ENCODE measurements at places on chromosomes 13 and 19. TPM values are rescaled to one million over a fixed set of nuclear protein-coding genes. Genes with fewer than 3 reads are reported as not detected.

- no peak for DNase-seq
Measured at GRCh38 chr13:79869326-79869725, 388.4 kb downstream of the NDFIP2 start.

DNA sequence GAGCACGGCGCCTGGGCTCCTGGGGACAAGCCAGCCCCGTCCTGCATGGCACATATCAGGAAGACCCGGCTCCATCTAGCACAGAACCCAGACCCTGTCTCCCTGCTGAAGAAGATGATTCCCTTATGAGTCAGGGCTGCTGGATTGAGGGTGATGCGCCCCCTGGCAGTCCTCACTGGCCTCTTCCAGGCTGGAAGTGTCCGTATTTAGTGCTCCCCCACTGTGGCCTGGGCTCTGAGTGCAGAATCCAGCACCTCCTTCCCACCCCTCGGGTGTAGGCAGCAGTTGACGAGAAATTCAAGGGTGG lies 14.9 kb downstream of the COMP start:
- DNase-seq: no peak

GRCh38 chr13:110230661-110231347 lies 76.2 kb downstream of the COL4A1 start:
- DNase-seq: no peak

The RYR1 gene
- total RNA-seq: 0.74 TPM

DNA sequence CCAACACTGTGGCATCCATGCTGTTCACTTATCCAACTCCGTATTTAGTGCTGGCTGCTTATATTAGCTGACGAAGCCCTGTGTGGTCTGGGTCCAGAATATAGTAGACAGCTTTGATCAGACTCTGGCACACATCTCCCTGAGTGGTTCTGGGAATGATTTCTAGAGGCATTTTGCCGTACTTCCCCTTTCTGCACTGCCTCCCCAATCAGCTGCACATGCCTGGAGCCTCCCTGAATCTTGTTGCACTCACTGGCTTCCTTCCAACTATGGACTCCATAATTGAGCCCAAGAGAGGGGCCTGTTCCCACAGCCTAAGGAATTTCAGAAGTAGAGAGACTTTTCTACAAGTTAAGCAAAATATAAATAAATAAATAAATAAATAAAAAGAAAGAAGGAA lies 30.4 kb upstream of the PCDH8 start:
- DNase-seq: no peak

DNA sequence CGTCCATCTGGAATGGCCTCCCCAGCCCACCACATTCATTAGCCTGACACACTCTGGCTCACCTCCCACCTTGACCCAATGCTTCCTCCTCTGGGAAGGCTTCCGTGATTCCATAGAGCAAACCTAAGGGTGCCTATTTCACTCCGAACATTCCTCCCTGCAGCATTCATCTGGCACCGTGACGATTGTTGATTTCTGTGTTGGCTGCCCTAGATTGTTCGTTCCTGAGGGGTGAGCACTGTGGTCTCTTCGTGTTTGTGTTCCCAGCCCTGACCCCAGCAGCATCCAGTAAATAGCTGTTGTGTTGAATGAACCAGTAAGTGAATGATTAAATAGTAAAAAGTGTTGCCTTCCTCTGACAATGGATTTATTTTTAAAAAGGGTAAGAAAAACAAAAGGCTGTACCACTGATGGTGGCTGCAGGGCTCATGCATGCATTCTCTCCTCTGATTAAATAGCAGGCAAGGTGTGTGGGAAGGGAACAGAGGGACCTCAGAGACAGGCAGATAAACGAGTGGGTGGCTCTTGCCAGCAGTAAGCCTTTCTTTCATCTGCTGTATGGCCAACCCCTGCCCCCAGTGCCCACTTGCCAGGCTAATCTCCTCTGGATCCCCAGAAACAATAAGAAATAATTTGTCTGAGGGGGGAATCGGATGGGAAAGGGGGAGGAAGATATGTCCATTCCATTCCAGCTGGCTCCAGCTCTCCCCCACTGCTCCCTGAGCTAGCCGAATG lies 48.4 kb upstream of the CACNA1A start:
- DNase-seq: no peak

DNA sequence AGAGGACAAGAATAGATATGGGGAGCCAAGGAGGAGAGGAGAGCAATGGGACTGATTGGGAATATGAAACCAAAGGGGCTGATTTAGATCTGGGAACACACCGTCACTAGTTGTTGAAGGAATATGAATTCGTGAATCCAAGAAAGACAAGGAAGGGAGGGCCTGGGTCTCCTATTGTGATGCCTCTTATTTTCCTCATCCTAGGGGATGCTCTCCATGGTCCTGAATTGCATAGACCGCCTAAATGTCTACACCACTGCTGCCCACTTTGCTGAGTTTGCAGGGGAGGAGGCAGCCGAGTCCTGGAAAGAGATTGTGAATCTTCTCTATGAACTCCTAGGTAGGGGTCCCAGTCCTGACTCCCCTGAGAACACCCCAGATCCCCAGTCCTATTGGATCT lies 21.5 kb downstream of the RYR1 start:
- no peak for DNase-seq

DNA sequence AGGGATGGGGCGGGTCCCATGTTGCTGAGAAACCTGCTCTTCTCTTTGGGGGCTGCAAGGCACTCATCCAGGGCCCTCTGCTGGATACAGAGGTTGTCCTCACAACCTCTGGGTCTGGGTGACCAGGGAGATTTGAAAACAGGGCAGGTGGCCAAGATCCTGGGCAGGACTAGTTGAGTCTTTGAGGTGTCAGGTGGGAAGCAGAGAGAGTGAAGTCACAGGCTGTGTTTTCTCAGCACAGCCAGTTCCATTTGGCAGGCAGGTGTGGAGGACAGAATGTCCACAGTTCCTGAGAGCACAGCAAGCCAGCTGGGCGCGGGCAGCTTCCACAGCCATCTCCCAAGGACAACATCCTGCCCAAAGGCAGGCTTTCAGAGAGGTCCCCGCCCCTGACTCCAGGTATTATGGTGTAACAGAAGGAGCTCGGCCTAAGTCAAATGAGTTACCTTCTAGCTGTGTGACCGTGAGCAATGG lies 118.8 kb downstream of the NUFIP1 start:
- DNase-seq: peak; percentile 75

DNA sequence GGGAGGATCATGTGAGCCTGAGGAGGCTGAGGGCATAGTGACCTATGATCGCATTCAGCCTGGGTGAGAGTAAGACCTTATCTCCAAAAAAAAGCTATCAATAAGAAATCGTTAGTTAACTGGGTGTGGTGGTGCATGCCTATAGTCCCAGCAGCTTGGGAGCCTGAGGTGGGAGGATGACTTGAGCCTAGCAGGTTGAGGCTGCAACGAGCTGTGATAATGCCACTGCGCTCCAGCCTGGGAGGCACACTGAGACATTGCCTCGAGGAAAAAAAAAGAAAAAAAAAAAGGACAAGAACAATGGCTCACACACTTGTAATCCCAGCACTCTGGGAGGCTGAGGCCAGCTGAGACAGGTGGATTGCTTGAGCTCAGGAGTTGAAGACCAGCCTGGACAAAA lies 16.2 kb downstream of the PSPC1 start:
- no peak for DNase-seq

The GARIN5A gene
- 1.3 TPM for total RNA-seq

DNA sequence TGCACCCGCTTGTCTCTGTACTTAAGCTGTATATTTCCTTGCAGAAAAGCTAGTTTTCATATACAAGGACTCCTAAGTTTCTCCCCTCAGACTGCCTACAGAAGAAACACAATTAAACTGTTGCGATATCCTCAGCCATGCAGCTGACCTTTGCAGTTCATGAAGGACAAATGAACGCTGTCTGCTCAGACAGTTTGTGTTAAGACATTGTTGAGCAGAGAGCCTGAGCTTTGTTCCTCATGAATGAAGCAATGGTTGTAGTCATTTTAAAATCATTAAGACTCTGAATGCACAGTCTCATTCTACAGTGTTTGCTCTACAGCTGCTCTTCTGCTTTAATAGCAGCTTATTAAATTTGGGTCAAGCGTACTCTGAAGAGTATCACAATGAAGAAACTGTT lies 23.2 kb upstream of the MAB21L1 start:
- no peak for DNase-seq

GRCh38 chr13:30097089-30097488 lies 210.3 kb downstream of the KATNAL1 start:
- DNase-seq: no peak

DNA sequence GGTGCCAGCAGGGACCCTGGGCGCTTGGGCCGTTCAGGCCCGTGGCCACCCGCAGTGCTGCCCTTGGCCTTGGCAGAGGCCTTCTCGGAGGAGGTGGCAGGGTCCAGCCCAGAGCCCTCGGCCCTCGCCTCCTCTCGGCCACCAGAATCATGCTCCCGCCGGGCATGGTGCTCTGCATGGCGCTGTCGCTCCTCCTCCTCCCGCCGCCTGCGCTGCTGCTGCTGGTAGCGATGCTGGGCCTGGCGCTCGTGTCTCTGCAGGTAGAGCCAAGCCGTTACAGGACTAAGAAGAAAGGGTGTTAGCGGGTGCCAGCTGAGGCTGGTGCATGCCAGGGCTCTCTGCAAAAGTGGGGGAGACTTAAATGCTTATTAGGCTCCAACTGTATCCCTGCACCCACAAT lies 9.5 kb downstream of the ANO8 start:
- no peak for DNase-seq

The KRTDAP gene
- total RNA-seq: not detected

The PSG7 gene
- total RNA-seq: not detected

- no peak for DNase-seq
Measured at GRCh38 chr13:31775148-31775547, 35.8 kb downstream of the RXFP2 start.

The NLRP4 gene
- total RNA-seq: not detected

The SIGLEC12 gene
- 0.11 TPM for total RNA-seq

The FARP1 gene
- total RNA-seq: 17.6 TPM

GRCh38 chr19:1136201-1136600 lies 32.4 kb downstream of the GPX4 start:
- no peak for DNase-seq

The FGF14 gene
- total RNA-seq: 2.9 TPM

- peak; percentile 78 for DNase-seq
Measured at GRCh38 chr19:4374498-4375163, 25.7 kb downstream of the SH3GL1 start.

GRCh38 chr19:53389571-53389970 lies 5.4 kb upstream of the ZNF765 start:
- DNase-seq: no peak

The TMPRSS9 gene
- total RNA-seq: not detected

The POLR2E gene
- 140 TPM for total RNA-seq

DNA sequence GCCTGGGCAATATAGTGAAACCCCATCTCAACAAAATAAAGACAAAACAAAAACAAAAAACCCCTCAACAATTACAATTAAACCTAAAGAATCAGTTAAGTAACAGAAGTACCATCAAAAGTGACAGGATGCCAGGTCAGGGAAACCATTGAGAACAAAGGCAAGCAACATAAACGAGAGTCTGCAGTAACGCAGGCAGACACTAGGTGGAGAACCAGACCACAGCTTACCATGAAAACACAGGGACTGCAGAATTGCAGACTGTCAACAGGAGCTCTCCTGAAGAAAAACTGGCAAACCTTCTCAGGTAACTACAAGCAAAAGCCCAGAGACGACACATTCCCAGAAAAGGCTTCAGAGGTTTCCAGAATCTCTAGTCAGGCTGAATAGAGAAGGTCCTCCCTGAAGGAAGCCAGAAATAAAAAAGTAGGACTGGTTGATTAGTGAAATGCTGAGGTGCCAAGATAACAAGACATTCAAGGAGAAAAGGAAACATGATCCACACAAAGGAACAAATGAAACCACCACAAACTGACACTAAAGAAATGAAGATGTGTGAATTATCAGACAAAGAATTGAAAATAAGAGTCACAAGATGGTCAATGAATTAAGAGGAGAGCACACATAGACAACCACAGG lies 2.2 kb upstream of the ZNF665 start:
- peak; percentile 72 for DNase-seq

- peak; percentile 62 for DNase-seq
Measured at GRCh38 chr19:2475018-2475701, 767 bp upstream of the GADD45B start.

- no peak for DNase-seq
Measured at GRCh38 chr13:72284791-72285190, 417.8 kb upstream of the DACH1 start.

DNA sequence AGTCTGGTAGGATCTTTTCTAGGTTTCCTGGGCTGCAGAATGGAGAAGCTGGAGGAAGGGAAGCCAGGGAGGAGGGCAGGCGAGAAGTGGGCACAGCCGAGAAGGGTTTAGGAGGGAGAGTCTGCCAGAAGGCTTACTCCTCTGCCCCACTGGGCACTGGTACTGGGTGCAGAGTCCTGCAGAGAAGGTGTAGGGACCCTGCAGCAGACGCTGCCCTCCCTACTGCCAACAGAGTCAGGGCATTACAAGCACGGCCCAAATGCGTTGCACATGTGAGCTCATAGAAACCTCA lies 726 bp upstream of the PEPD start:
- no peak for DNase-seq

The IL17D gene
- 1.2 TPM for total RNA-seq

DNA sequence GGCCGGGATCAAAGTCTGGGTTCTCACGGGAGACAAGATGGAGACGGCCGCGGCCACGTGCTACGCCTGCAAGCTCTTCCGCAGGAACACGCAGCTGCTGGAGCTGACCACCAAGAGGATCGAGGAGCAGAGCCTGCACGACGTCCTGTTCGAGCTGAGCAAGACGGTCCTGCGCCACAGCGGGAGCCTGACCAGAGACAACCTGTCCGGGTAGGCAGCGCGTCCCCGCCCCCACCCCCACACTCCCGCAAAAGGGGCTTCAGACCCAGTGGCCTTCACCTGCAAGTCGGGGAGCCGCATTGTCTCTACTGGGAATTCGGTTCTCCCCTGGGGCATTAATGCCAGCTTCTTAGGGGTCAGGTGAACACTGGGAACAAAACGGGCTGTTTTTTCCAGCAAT lies 114.7 kb upstream of the MCF2L start:
- DNase-seq: no peak

DNA sequence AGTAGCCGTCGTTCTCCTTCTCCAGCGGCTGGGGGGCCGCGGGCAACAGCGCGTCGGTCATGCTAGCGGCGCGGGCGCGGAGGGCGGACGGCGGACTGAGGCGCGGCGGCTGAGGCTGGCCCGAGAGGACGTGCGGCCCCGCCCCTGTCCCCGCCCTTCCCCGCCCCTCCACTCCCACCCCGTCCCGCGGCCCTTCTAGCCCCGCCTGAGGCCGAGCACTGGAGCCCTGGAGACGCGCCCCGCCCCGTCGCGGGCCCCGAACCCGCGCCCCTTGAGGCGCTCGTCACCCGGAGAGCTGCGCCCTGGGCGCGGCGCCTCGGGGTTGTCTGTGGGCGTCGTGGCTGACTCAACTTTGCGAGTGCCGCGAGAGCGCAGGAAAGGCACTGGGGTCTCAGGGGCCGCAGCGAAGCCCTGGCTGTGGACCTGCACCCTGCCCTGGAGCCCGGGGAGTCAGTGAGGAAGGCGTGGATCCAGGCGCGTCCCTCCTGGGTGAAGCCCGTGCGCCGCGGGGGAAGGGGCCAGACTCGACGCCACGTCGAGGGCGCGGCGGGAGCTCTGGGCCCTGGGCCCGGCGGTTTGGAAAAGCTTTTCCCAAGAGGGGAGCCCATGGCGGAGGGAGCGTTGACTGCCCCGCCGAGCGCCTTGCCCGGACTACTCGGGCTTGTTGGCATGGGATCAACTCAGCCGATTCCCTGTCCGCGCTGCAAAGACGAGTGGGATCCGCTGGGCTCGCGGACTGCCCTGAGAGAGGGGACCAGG lies at the start of gene RHPN2:
RHPN2 (minus strand) TSS at position 97 of the 759 bp plus-strand sequence; CDS start at position 61, 36 bp downstream.
- peak; percentile 69 for DNase-seq

The ZNF441 gene
- total RNA-seq: 4.3 TPM
